ENCODE measurements at places on chromosomes 7 and 10.

DNA sequence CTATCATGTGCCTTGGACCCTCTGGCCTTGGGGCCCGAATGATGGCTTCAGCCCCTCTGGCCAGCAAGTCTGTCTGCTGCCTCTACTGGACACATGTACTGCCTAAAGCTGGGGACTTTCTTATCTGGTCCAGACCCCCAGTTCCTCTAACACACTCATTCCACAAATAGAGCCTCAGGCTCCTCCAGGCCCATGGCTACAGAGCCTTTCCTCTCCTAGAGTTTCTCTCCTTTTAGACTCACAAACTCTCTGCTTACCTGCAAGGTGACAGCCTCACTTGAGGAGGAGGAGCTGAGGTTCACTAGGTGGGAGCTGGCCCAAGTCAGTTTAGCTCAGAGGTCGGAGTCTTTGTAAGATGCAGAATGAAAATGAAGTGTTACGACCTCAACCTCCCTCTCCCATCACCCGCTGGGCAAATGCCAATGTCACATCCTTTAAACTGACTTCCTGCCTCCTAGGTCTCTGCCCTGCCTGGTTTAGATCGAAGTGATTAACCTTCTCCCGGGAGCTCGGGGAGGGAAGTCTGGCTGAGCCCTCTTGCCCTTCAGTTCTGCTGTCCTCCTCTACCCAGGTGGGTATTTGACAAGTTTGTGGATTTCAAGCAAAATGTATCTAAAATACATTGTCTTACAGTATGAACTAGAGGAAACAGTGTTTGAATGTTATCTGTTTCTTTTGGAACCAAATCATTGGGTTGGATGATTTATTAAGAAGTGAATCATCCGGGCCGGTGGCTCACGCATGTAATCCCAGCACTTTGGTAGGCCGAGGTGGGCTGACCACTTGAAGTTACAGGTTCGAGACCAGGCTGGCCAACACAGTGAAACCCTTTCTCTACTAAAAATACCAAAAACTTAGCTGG, 71.9 kb upstream of the TNS3 start:
- DNase-seq = no peak

DNA sequence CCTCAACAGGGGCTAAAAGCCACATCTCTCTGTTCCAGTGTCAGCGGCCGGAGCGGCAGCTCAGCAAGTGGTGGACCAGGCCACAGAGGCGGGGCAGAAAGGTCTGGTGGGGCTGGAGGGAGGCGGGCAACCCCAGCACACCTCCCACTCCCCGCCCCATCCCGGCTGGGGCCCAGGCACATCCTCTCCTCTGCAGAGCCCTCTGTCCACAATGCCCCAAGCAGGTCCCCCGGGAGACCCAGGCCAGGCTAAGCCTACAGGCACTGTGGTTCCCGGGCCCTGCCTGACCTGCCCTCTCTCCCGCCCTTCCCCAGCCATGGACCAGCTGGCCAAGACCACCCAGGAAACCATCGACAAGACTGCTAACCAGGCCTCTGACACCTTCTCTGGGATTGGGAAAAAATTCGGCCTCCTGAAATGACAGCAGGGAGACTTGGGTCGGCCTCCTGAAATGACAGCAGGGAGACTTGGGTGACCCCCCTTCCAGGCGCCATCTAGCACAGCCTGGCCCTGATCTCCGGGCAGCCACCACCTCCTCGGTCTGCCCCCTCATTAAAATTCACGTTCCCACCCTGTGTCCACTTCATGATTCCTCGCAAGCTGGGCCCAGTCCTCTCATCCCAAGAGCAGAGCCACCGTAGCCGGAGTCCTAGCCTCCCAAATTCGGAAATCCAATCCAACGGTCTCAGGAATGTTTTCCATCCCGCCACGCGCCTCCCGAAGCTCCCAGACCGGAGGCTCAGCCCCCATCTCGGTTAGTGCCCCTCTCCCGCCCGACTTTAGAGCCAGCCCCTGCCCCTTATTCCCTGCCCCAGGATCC, 2.1 kb downstream of the ADIRF start:
- no peak for DNase-seq

- no peak for DNase-seq
Observed at GRCh38 chr10:26222563-26222962, 6.0 kb downstream of the GAD2 start.

DNA sequence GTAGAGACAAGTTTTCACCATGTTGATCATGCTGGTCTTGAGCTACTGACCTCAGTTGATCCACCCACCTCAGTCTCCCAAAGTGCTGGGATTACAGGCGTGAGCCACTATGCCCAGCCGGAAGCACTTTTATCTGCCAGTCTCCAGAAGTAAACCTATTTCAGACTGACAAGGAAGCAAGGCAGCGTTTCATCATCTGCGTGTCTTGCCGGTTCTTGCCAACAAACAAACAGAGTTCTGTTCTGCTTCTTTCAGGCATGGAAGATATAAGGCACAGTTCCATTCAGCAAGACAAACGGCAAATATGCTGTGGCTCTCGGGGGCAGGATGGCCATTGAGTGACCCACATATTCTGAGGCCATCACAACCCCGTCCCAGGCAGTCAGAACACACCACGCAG, 15.5 kb upstream of the LARP4B start:
- DNase-seq = no peak

DNA sequence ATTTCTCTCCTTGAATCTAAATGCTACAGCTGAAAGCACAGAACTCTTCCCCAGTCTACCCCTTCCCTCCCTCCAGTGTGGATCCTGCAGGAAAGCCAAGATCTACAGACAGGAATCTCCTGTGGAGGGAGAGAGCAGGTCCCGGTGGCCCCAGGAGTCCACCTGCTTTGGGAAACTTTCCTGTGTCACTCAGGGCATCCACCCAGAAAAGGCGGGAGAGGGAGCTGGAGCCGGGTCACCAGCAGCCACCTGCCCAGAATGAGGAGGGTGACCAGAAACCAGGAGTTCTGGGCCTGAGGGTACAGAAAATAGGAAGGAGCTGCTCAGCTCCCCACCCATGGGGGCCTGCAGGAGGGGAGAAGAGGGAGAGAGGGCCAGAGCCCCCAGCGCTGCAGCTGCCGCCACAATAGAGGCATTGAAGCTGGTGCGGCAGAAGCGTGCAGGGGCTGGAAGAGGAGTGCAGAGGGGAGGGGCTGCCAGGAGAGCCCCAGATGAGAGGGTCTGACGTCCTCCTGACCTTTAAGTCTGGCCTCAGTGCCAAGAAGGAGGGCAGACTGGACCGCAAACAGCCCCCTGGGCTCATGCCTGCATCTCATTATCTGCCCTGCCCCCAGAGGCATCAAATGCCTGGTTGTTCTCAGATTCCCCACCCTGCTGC, 56.3 kb upstream of the TMEM72 start:
- DNase-seq = no peak

GRCh38 chr7:142546452-142546851, 202.8 kb upstream of the PRSS1 start:
- no peak for DNase-seq

DNA sequence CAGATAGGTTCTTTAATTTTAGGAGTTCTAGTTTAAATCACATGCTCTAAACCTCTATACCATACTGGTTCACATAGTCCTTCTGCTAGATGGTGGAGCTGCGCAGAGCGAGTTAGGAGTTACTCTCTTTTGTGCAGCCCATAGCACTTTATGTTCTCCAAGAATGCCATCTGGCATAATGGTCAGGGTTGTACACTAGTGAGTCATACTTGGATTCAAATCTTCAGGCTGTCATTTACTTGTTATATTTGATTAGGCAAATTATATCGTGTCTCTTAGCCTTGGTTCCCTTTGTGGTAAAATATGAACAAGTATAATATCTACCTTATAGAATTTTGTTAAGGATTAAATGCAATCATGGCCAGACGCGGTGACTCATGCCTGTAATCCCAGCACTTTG, 1078.3 kb downstream of the NRG3 start:
- DNase-seq = no peak

- no peak for DNase-seq
Observed at GRCh38 chr10:61108915-61109314, 164.9 kb upstream of the RHOBTB1 start.

GRCh38 chr10:97738616-97739015, 1.7 kb downstream of the ZFYVE27 start:
- DNase-seq = no peak

DNA sequence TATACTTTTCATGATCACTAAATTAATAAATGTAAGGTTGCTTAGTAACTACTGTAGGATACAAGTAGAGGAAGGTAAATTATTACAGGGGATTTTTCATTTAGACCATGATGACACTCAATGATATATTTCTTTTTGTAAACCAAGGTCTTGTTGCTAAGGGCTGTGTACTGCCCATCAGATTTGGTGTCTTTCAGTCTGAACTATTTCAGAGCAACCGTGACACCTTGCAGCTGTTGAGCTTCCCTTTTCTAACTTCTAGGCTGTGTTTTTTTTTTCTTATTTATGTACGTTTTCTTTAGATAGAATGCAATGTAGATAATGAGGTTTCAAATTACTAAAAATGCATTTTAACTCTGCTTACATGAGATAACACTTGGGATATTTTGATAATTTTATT, 292.0 kb upstream of the MBL2 start:
- DNase-seq = no peak

DNA sequence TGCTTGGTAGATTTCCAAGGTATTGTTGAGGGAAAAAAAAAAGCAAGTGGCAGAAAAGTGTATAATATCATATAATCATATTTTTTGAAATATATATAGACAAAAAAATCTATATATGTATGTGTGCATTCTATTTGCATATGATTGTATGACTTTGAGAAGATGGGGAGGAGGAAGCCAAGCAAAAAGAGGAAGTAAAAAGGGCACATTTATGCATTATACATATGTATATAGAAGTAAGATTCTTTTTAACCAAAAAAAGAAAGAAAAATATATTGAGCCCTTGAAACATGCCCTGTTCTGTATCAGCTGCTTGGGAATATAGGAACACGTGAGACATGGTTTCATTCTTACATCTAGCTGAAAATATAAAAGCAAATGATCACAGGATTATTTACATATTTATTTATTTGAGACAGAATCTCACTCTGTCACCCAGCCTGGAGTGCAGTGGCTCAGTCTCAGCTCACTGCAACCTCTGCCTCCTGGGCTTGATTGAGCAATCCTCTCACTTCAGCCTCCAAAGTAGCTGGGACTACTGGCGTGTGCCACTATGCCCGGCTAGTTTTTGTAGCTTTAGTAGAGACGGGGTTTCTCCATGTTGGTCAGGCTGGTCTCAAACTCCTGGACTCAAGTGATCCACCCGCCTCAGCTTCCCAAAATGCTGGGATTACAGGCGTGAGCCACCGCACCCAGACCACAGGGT, 18.0 kb upstream of the SLF2 start:
- DNase-seq = no peak

GRCh38 chr10:96842896-96843723, 11.0 kb downstream of the LCOR start:
- DNase-seq = no peak

GRCh38 chr10:86960003-86960862, 1.8 kb downstream of the SNCG start:
- no peak for DNase-seq

GRCh38 chr7:29453021-29453420, 110.6 kb upstream of the PRR15 start:
- no peak for DNase-seq

DNA sequence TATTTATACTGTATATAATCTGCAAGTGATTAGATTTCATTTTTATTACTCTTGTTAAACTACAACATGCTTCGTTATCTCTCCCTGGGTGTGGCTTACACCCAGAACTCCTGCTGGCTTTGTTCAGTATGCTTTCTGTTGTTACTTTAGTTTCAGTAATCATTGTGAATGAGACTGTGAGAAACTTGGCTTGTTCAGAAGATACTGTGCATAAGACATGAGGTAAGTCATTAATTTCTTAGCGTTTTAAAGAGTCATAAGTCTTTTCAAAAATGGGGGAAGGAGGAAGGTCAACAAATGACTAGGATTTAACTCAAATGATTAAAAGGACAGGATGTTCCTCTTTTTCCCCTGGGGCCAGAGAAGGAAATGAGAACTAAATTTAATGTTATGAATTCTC, 11.6 kb upstream of the ADD3 start:
- no peak for DNase-seq

DNA sequence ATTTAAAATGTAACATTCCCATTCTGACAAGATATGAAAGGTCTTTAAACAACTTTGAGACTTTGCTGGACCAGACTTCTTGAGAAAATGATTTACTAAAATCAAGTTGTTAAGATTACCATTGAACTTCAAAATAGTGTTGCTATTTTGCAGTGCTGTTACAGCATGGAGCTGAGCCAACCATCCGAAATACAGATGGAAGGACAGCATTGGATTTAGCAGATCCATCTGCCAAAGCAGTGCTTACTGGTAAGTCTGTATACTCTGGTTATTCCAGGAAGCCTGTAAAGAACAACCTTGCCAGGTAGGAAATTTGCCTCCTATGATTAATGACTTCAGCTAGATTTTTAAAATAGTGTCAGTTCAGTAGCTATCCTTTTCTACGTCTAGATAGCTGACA, 18.8 kb downstream of the TNKS2 start:
- no peak for DNase-seq

DNA sequence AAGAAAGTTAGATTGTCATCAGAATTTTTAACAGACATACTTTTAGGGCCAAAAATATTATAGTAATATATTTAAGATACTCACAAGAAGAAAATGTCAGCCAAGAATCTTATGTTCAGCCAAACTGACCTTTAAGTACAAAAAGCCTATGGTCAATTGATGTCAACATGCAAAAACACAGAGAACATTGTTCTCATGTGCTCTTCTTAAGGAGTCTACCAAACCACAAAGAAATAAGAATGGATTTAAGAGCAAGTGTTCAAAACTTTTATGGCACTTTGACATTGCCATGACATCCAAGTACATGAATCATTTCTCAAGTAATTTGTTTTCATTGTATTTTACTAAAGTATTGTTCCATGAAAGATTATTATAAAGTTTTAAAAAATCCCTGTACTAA, 180.4 kb downstream of the TMEM26 start:
- no peak for DNase-seq

- no peak for DNase-seq
Observed at GRCh38 chr7:122136078-122136477, 8.0 kb downstream of the AASS start.

DNA sequence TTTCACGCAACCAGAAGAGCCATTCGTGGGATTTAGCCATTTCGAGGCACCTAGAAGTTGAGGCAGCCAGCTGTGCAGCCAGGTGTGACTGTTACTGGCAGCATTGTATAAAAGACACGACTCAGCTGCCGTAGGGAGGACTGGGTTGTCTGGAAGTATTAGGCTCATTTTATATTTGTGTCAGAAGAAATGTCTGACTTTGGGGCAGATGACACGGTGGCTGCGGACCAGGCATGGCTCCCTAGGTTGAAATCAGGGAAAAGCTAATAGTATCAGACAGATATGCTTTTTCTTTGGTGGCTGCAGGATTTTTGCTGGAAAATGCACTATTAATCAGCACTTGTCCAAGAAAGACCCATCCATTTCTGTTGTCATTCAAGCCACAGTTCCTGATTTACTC, 4.2 kb upstream of the DPYSL4 start:
- no peak for DNase-seq
